Prostate gland (tissue), 2 donors: ENCODE measurements at places on chromosomes 5 and 9.

- DNase-seq, result no peak
Observed at GRCh38 chr9:27540502-27540901, 10.9 kb upstream of the MOB3B start.

DNA sequence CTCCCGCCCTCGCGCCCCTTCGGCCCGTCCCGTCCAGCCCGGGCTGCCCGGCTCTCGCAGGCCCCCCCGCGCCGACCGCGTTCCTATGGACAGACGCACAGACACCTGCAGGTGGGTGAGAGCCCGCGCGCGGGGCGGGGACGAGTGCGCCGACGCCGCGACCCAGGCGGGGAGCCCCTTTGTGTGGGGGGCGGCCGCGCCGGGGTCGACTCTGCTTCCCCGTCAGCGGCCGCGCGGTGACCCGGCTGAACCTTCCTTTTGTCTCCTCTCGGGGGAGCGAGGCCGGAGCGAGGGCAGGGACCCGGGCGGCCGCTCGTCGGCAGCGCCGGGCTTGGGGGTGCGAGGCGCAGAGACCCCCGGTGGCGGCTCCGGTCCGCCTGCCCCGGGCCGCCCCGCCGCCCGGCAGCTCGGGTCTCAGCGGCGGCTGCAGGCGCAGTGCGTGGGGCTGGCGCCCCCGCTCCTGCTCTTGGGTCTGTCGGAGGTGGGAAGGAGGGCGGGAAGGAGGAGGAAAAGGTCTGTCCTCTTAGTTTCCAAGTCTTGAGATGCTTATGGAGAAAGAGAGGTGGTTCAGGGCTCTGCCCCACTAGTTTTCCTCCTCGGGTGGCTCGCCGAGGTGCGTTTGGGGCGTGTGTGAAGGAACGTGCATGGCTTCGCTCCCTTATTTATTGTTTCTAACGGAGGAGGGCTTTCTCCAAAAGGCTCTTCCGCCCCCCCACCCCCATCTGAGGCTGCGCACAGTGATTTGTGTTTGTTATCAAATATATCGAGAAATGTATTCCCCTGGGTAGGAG is 576 bp downstream of the KIAA1958 start:
- DNase-seq, result peak; percentile 55

GRCh38 chr5:137393196-137393993 is 105.7 kb downstream of the SPOCK1 start:
- DNase-seq, result no peak

DNA sequence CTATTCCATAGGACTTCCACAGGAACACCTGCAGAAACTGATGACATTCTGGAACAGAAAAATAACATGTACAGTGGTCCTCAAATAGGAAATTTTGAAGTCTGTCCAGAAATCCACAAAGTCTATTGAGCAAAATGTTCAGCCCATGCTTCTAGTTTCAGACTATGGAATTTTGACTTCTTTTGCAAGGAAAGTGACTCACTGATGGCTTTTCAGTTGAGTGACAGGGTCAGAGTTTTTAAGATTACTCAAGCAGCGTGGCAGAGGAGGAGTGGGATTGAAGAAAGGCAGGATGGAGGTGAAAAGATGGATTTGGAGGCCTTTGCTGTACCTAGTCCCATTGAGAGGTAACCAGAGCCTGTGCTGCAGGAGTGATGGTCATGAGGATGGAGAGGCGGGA is 151.5 kb downstream of the GOLPH3 start:
- DNase-seq, result no peak

GRCh38 chr9:105690742-105691141 is 3.6 kb upstream of the TMEM38B start:
- DNase-seq, result no peak

- no peak for DNase-seq
Observed at GRCh38 chr5:1910861-1911772, 28.4 kb upstream of the IRX4 start.

DNA sequence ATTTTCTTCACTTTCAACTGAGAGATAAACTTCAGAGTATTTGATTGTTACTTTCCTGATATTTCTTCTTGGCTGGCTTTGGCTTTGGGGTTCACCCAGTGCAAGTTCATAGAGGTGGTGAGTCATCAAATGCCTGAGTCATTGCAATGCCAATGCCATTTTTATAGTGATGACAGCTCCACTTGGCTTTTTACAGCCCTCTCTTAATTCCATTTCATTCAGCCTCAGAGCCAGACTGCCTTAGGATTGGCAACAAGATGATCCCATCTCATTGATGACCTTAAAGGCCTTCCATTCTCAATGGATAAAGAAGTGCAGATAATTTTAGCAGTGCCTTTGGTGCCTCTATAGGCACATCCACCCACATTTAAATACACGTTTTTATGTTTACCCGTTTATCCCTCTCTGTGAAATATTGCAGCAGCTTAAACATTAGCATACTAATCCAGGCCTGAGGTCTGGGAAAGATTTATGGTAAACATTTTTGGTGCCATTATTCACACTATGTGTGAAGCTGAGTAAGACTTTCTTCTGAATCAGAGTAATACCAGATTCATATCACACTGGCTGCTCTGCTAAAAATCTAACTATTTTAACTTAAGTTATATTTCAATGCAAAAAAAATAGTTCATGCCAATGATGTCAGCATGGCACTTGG is 88.9 kb upstream of the TYRP1 start:
- no peak for DNase-seq

- DNase-seq, result no peak
Observed at GRCh38 chr9:97388721-97389238, 23.1 kb upstream of the TDRD7 start.

GRCh38 chr5:141186897-141187512 is at the start of gene PCDHB9:
Gene PCDHB9 (plus strand): TSS chr5:141187161. CDS start chr5:141187319, 158 bp downstream.
- no peak for DNase-seq

DNA sequence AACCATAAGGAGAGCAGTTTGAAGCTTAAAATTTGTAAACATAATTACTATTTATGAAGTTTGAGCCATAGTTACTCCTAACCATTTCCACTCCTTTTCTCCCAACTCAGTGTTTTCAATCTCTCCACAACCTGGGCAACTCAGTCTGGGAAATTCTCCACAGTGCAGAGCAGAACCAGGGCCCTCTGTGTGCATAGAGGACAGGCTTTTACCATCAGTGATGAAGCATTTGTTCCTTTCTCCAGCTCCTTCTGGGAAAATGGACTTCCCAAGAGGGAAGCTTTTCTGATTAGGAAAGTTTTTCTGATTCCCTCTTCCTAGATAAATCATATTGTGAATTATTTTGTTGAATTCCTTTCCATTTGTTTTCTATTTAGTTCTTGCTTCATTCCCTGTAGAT is 132.3 kb upstream of the MPDZ start:
- no peak for DNase-seq

GRCh38 chr5:98770209-98770910 is 3.1 kb upstream of the RGMB start:
- peak; percentile 42 for DNase-seq

DNA sequence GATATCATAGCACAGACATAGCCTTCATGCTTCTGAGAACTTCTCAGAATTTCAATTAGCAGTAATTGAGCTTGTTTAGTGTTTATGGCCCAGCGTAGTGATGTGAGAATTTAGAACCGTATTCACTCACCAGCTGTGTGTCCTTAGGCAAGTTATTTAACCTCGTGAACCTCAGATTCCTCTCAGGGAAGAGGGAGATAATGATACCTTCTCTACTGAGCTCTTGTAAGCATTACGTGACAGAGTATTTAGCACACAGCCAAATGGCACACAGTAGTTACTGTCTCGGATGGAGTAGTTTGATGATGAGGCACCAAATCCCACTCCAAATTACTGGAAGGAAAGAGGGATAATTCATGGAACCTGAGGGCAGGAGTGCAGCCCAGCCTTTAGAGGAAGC is 429.3 kb downstream of the CCDC171 start:
- DNase-seq, result no peak

- DNase-seq, result no peak
Observed at GRCh38 chr9:124493794-124494479, 13.3 kb downstream of the NR5A1 start.

- no peak for DNase-seq
Observed at GRCh38 chr9:103025796-103026195, 30.7 kb downstream of the CYLC2 start.

GRCh38 chr9:98808875-98809274 is 1.4 kb downstream of the GALNT12 start:
- DNase-seq, result no peak

GRCh38 chr5:167797933-167798332 is 493.5 kb upstream of the WWC1 start:
- DNase-seq, result no peak

- DNase-seq, result no peak
Observed at GRCh38 chr9:6829027-6829426, 71.3 kb downstream of the KDM4C start.

GRCh38 chr9:8456344-8456743 is 656.8 kb upstream of the DMAC1 start:
- no peak for DNase-seq

- DNase-seq, result no peak
Observed at GRCh38 chr5:16799796-16800195, 136.3 kb downstream of the MYO10 start.

GRCh38 chr9:15121630-15122029 is 185.4 kb downstream of the TTC39B start:
- DNase-seq, result no peak

GRCh38 chr5:150356575-150357294 is 762 bp upstream of the TCOF1 start:
- no peak for DNase-seq

DNA sequence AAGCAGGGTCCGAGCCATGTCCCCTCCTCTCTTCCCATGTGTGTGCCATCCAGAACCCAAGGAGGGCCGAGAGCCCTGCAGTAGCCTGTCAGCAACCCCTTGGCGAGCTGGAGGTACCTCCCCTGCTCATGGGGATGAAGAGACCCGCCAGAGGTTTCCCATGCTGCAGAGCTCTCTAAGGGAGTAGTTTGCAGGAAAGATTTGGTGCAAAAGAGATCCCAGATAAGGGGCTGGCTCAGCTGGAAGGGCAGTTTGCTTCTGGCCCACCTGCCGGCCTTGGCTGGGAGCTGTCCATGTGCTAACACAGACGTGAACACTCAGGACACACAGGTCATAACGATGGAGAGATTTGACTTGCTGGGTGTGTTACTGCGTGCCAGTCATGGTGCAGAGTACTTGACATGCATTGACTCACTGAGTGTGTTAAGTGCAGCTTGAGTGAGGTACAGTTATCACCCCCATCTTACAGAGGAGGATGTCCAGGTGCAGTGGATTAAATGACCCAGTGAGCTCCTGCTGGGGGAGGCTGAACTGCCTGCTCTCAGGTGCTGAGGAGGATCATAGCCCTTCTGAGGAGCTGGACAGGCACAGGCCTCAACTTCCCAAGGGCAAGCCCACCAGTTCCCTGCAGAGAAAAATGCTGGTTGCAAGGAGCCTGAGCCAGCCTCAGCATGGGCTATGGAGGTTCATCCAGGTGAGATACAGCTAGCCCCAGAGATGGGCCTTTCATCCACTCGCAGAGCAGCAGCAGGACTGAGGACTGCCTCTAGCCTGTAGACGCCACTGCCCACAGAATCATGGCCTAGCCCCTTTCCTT is 6.3 kb upstream of the SLC25A48 start:
- DNase-seq, result no peak

GRCh38 chr9:100466171-100466828 is 6.6 kb upstream of the TMEFF1 start:
- DNase-seq, result peak; percentile 52

GRCh38 chr5:139443831-139444453 is 4.6 kb upstream of the DNAJC18 start:
- DNase-seq, result no peak
